Activated T-helper 1 cell treated with anti-CD3 and anti-CD28 coated beads, Interleukin-2, amount 50 U/mL, for 16 hours (primary cell): ENCODE measurements at places on chromosomes 7 and 10.

DNA sequence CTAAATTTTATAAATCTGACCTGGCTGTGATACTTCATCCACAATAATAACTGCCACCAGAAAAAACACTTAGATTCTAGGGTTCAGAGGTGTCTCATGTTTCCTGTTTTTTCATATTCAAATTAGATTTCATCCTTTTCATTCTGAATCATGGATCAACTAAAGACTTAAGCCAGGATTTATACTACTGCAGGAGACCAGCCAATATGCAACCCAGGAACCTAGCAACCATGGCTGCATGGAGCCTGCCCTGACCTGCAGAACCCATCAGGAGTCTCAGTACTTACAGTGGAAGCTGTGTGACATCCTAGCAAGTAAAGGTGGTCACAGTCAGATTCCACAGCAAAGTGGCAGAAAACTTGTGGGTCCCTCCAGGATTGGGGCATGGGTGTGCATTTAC lies 40.5 kb upstream of the RNF148 start:
- no peak for DNase-seq

DNA sequence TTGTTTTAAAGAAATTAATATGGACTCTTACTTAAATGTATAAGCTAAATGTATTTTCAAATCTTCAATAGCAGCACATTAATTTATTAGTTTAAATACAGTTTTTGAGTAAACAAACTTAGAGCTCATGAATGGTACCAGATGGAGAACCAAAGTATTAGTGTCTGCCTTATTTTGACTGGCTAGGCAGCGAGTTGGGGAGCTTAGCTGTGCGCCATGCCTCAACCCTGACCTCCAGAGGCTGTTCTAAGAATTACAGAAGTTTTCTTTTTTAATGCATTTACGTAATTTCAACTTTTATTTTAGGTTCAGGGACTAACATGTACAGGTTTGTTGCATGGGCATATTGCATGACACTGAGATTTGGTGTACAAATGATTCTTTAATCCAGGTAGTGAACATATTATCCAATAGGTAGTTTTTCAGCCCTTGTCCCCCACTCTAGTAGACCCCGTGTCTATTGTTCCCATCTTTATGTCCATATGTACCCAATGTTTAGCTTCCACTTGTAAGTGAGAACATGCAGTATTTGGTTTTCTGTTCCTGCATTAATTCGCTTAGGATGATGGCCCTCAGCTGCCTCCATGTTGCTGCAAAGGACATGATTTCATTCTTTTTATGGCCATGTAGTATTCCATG lies 166.8 kb downstream of the IQUB start:
- DNase-seq, result no peak

- DNase-seq, result no peak
Observed at GRCh38 chr7:153004341-153004740, 244.8 kb downstream of the ACTR3B start.

DNA sequence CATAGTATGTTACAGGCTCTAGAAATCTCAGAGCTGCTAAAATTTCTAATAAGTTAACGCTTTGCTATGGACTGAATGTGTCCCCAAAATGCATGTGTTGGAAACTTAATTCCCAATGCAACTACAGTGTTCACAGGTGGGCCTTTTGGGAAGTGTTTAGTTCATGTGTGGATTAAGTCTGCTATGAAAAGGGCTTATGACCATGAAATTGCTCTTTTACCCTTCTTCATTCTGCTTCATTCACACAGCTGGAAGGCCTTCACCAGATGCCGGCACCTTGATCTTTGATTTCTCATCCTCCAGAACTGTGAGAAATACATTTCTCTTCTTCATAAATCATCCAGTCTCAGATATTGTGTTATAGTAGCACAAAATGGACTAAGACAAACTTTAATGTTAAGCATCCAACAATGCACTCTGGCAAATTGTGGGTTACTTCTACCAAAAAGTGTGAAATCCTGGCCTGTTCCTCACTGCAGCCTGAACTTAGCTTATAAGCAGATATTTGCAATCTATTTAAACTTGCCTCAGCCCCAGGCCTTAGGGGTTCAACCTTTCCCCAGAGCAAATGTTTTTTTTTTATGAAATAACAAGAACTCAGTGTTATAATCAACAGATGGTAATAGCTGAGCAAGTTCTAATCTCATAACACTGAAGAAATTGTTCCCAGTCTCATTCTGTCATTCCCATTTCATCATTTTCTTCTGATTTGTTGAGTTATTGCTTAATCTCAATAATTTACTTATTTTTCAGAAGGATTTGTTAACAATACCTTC lies 523.6 kb downstream of the KIF20B start:
- DNase-seq, result no peak

DNA sequence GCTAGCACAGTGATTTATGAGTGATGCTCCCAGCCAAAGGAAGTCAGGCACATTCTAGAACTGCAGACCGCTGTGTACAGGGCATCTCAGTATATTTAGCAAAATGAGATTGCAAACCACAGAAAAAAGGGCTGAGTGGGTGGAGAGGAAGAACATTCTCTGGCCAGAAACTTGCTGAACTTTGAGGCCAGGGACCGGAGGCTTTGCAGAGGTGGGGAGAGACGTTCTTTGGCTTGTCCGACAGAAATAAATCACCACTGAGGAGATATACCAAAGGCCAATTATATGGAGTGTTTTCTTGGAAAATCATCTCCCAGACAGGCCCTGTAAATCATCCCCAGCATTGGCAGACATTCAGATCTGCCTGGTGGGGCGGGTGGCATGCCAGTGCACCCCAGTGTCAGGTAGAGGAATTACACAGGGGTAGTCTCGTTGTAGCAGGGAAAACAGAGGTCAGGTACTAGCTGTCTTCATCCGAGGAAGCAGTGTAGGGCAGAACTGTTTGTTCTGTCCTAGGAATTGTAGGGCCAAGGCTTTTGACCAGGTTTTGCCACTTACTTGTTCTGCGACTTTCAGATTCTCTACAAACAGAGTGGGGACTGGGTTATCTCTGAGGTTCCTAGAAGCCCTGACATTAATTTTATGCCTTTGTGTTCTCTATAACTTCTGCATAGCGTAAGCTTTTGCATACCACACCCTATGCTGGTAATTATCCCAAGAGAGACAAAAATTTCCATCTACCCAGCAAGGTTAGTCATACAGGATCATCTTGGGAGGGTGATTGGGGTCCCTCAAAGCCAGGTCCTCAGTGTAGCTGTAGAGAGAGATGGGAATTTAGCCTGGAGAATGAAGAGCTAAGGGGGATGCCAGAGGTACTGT lies 655.6 kb downstream of the LRMDA start:
- no peak for DNase-seq

GRCh38 chr7:133433165-133433812 lies 180.4 kb downstream of the EXOC4 start:
- DNase-seq, result no peak

DNA sequence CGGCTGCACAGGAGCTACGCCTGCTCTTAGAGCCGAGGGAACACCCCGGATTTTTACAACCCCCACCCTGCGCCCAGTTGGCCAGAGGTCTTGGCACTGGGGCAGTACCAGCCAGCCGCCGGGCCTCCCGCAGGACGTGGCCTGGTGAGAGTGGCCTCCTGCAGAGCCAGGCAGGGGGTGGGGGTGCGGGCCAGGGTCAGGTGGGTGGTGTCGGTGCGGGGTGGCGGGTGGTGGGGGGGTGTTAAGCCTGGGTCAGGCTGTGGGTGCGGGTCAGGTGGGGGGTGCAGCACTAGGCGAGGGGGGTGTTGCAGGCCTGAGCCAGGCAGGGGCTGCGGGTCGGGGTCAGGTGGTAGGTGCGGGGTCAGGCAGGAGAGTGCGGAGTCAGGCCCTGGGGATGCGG lies 647 bp downstream of the ECHS1 start:
- DNase-seq, result no peak

DNA sequence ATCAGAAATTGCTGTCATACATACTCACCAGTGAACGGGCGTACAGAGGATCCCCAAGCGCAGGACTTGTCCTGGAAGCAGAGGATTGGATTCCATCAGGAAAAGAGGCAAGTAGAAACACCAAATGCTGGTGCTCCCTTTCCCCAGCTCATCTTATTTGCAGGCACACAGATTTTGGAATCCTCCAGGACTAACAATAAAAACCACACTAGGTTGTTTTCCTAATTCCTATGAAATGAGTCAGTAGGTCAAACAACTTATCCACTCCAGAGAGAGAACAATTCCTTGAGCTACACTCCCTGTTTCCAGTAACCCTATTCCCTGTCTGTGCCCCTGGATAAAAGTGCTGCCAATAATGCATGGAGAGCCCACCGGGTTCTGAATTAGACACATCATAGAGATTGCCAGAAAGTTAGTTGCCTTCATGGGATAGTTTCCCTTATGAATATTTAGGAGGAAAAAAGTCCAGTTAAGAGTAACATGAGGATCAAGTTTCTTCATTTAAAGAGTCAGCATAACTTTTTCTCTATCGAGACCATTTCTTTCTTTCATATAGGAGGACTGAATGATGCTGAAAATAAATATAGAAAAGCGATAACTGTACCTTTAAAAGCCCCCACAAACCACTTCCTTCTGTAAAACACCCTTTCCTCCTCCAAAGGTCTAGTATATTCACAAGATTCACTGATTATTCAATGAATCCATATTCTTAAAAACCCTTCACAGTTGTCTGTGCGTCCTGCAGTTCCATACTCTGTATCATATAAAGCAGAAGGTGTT lies 178.3 kb upstream of the KLF14 start:
- DNase-seq, result no peak

GRCh38 chr7:43747328-43748105 lies 11.0 kb upstream of the BLVRA start:
- no peak for DNase-seq

- DNase-seq, result no peak
Observed at GRCh38 chr10:86219271-86219670, 147.3 kb downstream of the GRID1 start.

GRCh38 chr10:108631332-108631731 lies 1292.0 kb downstream of the XPNPEP1 start:
- no peak for DNase-seq

GRCh38 chr10:122140941-122141623 lies 130.0 kb upstream of the BTBD16 start:
- no peak for DNase-seq

DNA sequence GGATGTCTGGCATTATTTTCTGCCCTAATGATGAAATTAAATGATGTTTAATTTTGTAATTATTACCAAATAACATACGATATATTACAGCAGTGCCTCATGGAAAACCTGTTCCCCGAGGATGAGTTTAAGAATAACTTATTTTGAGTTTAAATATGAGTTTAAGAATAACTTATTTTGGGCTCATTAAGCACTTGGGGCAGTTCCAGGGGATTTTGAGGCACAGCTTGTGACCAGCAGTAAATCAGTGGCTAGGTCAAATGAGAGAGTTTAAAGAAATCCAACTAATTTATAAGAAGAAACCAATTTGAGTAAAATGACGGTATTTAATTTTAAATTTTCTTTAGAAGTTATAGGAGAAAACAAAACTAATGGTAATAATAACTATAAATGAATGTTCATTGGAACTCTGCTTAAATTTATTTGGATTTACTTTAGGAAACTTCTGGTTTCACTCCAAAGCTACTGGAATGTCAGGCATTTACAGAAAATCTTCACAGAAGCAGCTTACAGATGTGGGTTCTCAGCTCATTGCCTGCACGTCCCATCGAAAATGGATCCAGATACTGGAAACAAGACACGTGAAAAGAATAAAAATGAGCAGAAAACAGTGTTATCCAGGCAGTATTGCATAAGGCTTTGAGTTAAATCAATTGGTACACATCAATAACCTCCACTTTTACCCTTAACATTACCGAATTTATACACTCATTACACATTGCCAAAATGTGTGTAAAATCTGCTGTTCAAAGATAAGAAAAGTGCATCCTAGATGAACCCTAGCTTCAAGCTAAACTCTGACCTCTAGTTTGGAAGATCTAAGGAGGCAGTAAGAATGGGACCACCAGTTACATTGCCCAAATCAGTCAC lies 784.5 kb upstream of the IGFBP3 start:
- no peak for DNase-seq

DNA sequence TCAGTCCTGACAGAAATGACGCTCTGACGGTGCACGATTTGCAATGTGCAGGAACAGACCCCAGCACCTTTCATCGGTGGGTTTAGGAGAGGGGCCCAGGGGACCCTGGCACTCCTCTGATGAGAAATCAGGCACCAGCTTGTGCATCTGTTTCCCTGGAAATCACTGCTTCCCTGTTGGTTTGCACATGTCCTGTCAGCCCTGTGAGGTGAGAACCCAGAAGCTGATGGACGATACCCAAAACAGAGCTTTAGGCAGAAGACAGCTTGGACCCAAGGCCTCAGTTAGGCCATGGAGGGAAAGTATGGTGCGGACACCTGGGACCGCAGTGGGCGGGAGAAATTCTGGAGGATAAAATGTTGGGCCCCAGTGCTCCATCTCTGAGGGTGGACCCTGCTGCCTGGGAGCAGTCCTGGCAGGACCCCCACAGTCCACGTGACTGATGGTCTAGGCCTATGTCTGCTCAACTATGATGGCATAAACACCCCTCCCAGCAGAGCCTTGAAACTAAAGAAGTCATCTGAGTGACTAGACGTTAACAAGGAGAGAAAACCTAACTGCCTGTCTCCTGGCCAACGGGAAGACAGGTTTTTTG lies 242.8 kb downstream of the PTPRN2 start:
- no peak for DNase-seq

DNA sequence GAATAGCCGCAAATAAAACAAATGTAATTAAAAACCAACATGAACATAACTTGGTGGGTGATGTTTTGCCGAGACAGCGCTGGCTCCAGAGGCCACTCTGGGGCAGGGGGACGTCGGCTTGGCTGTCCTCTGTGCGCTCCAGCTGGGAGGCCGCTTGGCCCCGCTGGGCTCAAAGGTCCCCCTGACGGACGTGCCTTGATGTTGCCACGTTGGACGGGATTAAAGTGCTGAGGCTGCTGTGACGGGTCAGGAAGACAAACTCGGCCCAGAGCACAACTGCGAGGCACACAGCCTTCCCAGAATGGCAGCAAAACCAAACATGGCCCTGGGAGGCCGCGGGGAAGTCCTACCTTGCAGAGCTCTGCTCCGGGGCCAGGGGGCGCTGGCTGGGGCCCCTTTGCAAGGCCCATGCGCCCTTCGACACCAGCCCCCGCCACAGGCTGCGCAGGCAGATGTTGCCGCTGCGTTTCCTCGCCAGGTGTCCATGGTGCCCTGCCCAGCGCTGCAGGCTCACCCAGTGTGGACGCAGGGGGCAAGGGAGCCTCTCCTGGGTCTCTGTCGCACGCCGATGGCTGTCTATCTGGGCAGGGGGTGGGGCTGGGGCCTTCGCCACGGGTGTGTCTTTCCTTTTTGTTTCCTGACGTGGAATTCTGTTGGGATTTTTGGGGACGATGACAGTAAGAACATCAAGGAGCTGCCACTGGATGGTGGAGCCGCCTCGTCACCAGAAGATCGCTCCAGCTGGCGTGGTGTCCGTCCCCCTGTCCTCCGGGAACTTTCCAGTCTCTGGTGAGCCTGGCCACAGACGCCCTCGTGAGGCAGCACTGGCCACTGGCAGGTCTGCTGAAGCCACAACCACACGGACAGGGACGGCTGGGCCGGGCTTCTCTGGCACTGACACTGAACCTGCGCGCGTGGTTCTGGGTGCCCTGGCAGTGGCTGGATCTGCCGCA lies 99.6 kb upstream of the DIP2C start:
- no peak for DNase-seq

- DNase-seq, result no peak
Observed at GRCh38 chr7:43915907-43916306, 9.5 kb upstream of the URGCP start.
